AG09319 (cell line): ENCODE measurements at places on chromosomes 5 and 9.

GRCh38 chr9:98150721-98151120 is 31.7 kb upstream of the TRIM14 start:
- no peak for DNase-seq

DNA sequence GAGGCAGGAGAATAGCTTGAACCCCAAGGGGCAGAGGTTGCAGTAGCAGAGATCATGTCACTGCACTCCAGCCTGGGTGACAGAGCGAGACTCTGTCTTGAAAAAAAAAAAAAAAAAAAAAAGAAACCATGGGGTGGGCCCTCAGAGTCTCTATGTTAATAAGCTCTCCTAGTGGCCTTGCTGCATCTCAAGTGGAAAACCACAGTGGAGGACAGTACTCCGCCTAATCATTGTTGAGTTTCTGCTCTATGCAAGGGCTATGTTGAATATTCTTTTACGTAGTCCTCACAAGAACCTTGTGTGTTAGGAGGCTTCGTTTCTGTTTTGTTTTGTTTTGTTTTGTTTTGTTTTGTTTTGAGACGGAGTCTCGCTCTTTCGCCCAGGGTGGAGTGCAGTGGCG is 48.9 kb downstream of the TJP2 start:
- no peak for DNase-seq

DNA sequence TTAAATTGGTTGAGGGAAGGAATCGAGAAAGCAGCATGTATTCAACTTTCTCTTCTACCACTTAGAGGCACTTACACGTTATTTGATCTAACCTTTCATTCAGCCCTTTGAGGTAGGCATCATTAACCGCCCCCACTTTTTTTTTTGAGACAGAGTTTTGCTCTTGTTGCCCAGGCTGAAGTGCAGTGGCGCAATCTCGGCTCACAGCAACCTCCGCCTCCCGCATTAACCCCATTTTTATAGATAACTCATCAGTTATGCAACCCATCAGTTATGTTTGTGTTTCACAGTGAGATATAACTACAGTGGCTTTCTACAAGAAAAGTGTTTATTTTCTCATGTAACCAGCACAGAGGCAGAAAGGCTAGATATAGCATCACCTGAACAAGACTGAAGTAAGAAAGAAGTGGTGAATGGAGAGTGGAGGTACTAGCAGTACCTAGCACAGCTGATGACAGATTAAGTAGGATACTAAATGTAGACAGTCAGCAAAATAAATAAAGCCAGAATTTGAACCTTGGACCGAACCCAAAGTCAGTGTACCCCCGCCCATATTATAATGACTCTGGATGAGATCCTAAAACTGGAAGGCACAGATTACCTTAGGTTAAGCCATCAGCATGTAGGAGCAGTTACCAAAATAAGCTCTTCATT is 91.2 kb downstream of the PJA2 start:
- DNase-seq = no peak

DNA sequence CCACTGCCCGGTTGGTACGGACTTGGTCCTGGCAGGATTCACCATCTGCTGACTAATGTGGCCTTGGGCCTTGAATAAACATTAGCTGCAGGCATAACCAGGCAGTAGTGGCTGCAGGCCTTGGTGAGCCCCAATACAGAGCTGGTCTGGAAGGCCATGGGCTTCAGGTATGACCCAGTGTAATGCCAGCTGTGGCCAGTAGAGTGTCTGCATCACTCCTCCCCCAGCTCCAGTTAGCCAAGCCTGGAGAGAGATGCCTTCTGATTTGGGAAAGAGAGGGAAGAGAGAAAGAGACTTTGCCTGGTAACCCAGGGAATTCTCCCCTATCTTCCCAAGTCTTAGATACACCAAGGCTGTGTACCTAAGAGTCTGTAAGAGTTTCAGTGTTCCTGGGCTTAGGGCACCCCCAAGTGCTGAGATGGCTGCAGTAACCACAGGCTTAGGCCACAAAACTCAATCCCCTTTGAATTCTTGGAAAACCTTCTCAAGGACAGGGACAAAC is 5.6 kb upstream of the C5 start:
- DNase-seq = no peak

DNA sequence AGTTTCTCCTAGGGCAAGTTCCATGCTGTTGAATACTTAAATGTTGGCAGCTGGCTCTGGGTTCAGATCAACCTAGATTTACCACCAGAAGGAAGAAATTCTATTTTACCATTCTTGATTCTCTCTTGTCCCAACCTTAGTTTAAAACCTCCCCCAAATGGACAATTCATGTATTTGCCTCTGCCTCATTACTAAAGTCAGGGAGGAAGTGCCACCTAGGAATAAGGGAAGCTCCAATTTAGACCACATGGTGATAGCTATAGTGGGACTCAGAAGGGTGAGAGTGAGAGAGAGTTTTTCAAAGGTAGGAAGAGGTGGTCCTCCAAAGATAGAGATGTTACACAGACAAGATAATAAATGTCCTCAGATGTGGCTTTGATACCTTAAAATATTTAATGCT is 53.4 kb upstream of the PAM start:
- no peak for DNase-seq

DNA sequence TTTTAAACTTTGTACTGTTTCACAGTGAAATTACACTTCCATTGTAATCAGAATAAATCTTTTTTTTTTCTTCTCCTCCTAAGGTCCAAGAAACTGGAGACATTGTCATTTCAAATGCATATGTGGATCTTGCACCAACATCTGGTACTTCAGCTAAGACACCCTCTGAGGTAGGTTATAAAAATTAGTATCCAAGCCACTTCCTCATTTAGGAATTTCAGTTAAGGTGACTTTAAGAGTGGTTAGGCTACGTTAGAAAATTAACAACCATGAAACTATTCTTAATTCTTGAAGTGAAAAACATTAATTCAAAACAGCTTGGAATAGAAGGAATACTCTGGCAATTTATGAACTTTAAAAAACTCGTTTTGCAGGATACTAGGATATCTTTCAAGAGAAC is 77.5 kb downstream of the HSD17B4 start:
- no peak for DNase-seq
